GM04503 (cell line): ENCODE measurements at places on chromosomes 7 and 10.

DNA sequence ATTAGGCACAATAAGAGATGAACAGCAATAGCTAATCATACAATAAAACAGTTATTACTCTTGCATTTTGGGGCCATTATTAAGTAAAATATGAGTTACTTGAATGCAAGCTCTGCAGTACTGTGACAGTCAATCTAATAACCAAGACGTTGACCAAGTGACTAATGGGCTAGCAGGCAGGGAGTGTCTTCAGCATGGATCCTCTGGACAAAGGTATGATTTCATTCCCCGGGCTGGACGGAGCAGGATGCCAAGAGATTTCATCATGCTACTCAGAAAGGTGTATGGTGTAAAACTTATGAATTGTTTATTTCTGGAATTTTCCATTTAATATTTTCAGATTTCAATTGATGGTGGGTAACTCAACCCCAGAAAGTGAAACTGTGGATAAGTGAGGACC is 80.9 kb downstream of the SHH start:
- no peak for DNase-seq

DNA sequence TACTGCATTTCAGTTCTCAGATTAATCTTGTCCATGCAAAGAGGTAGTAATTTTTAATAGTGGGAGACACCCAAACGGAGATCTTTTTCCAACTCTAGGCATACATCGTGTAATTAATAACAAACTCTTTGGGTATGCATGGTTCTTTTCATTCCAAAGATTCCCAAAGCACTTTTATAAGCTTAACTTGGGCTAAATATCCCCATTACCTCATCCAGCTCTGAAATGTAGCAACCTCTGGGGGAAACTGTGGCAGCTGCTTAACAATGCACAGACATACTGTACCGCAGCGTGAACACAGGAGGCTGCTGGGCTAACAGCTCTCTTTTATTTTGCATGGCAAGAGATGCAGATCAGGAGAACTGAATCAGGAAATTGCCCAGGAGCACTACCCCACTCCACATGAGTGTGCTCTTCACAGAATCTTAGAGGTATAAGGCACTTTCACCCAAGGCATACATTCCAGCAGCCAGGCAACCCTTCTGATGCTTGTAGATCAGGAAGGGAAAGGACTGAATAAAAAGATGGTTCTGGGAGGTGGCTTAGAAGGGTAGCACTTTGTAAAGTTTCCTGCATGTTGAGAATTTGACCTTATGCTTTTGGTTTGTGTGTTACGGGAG is 114.4 kb upstream of the GLI3 start:
- no peak for DNase-seq

DNA sequence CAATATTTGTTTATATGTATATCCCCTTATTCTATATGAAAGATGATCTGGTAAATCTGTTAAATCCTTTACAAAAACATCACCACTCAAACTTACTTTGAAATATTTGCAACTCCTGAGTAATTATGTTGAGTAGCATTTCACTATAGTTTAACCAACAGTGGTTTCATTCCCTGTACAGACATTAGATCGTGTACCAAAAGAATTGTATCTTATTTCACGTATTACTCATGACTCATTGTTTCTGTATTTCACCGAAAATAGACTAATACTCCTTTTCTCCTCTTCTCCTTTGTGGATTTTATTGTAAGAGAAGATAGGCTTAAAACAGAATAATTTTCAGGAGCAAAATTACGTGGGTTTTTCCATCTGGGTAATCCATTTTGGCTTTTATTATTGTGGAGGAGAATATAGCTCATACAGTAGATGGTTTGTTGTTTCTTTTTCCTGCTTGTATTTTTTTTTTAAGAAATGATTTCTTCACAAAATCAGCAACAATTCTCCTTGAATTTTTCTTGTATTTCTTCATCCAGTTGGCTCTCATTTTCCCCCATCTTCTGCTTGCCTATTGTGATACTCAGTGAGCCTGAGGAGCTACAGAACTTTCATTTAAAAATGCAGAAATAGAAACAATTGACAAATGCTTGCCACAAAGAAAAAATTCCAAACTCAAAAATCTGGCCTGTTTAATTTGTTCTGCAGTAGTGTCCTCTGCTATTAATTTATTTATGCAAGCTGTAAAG is 90.6 kb upstream of the OIT3 start:
- DNase-seq, result no peak

GRCh38 chr10:80144696-80145131 is 12.2 kb downstream of the PLAC9 start:
- DNase-seq, result no peak

DNA sequence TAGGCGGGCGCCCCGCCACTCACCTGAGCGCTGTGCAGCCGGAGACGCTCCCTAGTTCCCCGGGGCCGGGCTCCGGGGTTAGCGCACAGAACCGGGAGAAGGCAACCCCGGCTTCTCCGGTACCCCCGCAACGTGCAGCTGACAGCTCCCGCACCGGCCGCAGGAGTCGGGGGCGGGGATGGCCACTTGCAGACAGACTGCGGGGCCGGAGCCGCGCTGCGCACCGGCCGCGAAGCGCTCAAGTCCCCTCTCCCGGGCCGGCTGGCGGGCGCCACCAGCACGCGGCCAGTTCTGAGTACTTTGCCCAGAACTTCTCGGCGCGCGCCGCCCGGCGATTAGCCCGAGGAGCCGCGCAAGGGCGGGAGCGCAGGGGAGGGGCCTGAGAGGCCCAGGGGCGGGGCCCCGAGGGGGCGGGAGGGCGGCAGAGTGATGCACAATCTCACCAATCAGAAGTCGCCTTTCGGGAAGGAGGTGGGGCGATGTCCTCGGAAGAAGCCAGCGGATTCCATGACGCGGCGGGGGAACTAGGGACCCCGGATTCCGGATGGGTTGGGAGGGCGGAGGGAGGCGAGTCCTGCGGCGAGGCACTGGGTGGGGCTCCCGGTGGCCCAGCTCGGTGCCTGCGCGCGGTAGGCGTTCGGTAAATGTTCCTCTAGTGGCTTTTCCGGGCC is at the start of gene OSBPL3:
Gene OSBPL3 (minus strand): TSS at position 316 of the 671 bp plus-strand sequence. CDS start 87,706 bp downstream, outside the sequence.
- DNase-seq, result peak; percentile 78

- no peak for DNase-seq
These were observed 627.6 kb upstream of the PHF14 start for GRCh38 chr7:10346032-10346431.

DNA sequence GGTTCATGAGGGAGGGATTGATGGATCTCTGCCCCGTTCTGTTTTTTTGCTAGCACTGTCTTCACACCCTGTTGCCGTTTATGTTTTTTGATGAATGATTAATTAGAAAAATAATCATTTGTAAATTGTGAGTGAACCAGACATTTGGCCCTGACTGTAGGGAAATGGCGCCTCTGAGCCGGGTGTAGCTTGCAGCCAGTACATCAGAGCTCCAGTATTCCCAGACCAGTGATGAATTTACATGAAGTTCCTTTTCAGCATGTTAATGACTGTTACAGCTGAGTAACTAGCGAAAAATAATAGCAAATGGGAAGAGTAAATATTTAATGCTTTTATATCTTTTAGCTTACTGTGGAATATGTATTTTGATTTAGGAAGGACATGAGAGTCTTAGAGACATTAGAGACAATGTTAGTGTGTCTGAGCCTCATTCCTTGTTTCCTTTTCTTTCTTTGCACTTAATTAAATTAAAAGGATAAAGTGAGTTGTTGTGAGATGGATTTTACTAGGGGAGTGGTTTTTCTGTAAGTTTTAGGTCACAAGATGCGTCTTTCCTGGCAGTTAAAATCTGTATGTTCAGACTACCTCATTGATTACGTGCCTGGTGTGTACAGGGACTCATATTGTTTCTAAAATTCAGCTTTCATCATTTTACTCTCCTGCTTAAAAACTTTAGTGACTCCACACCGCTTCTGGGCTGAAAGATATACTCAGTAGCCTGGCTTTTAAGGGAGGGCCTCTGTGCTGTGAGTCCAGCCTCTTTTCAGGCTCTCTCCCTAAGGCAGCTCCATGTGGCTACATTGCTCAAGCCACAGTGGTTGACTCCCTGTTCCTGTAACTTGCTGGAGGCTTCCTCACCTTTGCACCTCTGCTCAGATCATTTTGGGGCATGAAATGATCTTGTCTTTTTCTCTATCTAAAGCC is 86.4 kb downstream of the AUTS2 start:
- no peak for DNase-seq

GRCh38 chr7:40356871-40357709 is 222.3 kb downstream of the SUGCT start:
- DNase-seq, result no peak

GRCh38 chr10:68861253-68861652 is 33.9 kb downstream of the STOX1 start:
- DNase-seq, result no peak

GRCh38 chr7:98870121-98870651 is 372 bp upstream of the TMEM130 start:
- no peak for DNase-seq

DNA sequence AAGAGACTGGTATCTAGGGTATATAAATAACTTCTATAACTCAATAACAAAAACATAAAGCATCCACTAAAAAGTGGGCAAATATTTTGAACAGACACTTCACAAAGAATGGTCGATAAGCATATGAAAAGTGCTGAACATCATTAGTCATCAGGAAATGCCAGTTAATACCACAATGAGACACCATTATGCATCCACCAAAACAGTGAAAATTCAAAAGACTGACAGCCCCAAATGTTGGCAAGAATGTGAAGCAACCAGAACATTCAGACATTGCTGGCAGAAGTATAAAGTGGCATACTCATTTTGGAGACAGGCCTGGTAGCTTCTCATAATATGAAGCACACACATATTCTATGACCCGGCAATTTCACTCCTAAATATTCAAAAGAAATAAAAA is 26.5 kb upstream of the GSAP start:
- no peak for DNase-seq

- DNase-seq, result no peak
These were observed 4.8 kb upstream of the KNDC1 start for GRCh38 chr10:133154996-133155778.

- DNase-seq, result no peak
These were observed 306.1 kb upstream of the ADARB2 start for GRCh38 chr10:2043379-2043778.
